ENCODE measurements at places on chromosomes 5 and 9.

DNA sequence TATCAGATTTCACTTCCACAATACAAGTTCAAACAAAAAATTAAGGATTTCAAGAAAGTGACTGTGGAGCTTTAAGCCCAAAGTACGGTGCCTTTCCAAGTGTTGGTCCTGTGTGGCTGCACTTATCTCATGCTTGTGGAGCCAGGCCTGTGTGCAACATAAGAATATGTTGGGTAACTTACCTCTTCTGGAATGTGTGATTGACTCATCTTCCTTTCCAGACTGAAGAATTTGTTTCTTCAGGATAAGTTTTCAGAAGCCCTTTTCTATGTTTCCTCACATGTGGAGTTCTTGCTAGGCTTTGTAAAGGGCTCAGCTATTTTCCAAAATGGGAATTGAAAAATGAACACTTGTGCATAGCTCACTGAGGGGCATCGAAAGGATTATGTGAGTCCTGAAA lies 485.1 kb upstream of the PAPPA start:
- no peak for DNase-seq

DNA sequence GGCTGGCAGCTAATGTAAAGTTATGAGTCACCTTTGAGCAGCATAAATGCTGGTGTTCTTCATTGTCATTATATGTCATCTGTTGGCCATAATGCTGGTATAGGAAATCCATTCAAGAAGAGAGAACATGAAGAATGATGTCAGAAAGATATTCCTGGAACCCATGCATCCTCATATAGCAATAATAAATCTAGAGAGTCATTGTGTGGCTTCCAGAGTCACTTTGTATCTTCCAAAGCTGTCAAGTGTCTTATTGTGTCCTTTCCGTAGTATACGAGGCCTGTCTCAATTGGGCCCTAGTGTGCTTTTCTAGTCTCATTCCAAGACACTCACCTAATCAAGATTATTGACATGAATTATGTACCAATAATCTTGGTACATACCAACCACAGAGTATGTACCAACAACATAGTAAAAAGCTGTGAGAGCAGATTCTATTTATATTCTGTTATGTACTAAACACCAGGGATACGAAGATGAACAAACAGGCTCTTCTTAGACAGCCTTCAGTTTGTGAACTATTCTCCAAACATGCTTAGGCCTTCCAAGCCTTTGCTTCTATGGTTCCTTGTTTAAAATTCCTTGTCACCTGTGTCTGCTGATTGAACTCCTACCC lies 110.1 kb downstream of the ERCC6L2 start:
- no peak for DNase-seq

- no peak for DNase-seq
Observed at GRCh38 chr9:134253606-134254205, 72.5 kb upstream of the RXRA start.

DNA sequence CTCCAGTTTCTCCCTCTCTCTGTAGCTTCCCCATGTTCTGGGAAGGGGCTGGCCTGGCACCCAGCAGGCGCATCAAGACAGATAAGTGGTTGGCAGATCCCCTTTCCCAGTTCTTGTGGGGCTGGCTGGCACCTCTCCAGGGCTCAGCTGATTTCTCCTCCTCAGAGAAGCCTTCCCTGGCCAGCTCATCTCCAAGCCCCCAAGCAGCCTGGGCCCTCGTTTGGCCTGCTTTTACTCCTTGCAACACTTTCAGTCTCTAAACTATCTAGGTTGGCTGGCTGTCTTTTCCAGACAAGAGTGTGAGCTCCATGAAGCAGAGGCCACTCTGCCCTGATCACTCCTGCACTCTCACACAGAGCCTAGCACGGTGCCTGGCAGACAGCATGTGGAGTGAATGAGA lies 13.5 kb downstream of the MACROH2A1 start:
- no peak for DNase-seq

DNA sequence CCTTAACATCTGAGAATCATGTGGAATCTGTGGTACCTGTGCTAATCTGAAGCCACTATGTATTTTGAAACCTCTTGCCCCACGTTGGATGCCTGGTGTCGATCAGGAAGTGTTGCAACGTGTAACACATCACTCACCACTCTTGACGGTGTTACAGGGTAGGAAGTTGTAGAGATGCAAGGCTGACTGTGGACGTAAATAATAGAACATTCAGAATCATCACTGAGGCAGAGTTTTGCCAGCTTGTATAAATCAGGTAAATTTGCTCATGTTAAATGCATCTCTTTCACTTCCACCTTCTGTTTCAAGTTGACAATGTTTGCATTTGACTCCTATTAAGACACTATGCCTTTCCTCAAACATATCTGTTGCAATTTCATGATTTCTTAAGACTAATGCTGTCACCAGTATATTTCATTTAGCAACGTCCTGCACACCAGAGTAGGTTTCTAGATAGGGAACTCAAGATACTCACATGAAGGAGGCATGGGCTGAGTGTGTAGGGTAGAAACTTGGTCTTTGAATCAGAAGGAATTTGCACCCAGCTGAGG lies 38.1 kb downstream of the BASP1 start:
- DNase-seq: no peak

- no peak for DNase-seq
Observed at GRCh38 chr9:1001838-1002237, 25.4 kb downstream of the DMRT3 start.

- no peak for DNase-seq
Observed at GRCh38 chr9:113331780-113332179, 8.3 kb downstream of the WDR31 start.
